Right forelimb (tissue), 1 donor: ENCODE measurements at places on chromosomes 16 and 17.

DNA sequence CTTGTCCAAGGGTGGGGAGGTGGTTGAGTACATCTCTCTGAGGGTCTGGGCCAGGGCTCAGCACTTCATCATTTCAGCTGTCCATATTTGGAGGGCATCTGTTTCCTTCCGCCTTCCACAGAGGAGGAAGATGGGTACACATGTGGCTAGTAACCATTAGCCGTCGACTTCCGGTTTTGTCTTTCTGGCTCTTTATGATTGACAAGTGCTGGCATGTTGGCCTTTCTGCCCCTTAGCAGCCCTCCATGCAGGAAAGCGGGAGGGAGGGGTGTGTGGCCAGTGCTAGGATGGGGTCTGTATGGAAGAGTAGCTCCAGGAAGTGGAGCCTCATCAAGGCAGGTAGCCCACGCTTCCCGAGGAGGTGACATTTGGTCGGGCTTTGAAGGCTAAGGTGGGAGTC, 69.6 kb downstream of the RAI1 start:
- DNase-seq, result no peak

DNA sequence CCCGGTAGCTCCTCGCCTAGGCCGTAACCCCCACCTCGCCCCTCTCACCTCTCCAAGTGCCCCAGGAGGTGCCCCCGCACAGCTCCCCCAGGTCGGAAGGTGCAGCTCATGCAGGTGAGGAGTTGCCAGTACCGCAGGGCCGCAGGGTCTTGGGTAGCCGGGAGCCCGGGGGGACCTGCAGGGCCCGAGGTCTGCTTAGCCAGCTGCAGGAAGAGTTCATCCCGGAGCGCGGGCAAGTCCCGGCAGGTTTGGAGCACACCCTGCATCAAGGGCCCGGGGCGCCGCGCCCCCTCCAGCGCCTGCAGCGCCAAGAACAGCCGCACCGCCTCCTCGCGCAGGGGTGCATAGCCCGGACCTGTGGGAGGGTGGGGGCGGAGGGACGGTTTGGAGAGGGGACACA, 4.8 kb downstream of the PLEKHH3 start:
- DNase-seq, result no peak

GRCh38 chr16:17069681-17070080, 401.1 kb downstream of the XYLT1 start:
- no peak for DNase-seq

GRCh38 chr16:29951625-29952365, 10.1 kb upstream of the TMEM219 start:
- DNase-seq, result no peak

GRCh38 chr17:45347444-45347843, 30.6 kb upstream of the MAP3K14 start:
- DNase-seq, result no peak

GRCh38 chr17:17811381-17812210, 25.2 kb downstream of the SREBF1 start:
- DNase-seq, result peak; percentile 86

GRCh38 chr17:73121506-73121905, 29.0 kb upstream of the SLC39A11 start:
- DNase-seq, result no peak

- DNase-seq, result no peak
These were observed 56.9 kb downstream of the MARCHF10 start for GRCh38 chr17:62751060-62751691.

- no peak for DNase-seq
These were observed 13.5 kb upstream of the CBX8 start for GRCh38 chr17:79810130-79811010.

DNA sequence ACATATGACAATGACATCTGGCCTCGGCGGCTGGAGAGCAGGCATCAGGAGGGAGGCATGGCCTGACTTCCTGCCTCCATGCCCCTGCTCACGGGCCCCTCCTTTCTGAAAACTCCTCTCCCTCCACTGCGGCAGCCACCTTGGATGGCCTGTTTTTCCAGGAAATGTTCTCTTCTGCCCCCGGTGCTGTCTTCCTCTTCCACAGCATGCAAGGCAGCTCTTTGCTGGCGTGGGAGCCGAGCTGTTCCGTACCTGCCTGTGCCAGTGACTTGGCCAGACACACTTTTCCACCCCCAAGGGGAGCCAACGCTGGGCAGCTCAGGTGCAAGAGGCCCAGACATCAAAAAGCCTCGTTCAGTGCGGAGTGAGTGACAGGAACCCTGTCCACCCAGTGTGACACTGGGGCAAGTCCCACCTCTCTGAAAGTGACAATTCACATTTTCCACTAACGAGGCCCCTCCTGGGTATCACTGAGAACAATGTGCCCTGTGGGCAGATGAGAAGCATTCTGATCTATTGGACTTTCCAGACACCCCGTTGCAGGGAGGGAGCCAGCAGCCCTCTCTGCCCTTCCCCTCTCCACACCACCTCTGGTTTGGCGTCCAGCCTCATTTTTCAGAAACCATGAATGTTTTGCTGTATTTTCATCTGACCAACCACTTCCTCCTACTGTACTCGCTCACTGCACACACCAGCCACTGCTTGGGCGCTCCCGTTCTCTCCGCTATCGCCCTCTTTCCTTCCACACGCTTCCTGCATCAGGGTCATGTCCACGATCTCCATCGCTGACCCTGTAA, 31.2 kb downstream of the NSMCE1 start:
- no peak for DNase-seq

DNA sequence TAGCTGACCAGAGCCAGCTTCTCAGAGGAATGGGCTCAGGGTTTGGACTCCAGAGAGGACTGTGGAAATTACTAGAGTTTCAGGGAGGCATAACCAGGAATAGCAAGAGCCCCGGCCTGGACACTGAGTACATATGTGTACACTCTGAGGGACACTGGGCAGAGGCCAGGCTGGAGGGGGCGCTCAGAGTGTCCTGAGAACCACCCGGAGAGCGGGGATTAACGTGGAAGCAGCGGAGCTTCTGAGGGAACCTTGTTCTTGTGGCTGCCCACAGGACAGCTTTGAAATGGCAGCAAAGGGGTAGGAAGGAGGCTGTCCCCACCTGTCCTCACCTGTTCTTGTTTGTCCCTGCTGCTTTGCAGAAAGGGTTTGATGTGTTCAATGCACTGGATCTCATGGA, 27.8 kb downstream of the PLCD3 start:
- no peak for DNase-seq

- DNase-seq, result no peak
These were observed 39.2 kb upstream of the IRX3 start for GRCh38 chr16:54325616-54326265.

GRCh38 chr17:48442819-48443218, 12.8 kb upstream of the SKAP1 start:
- no peak for DNase-seq

DNA sequence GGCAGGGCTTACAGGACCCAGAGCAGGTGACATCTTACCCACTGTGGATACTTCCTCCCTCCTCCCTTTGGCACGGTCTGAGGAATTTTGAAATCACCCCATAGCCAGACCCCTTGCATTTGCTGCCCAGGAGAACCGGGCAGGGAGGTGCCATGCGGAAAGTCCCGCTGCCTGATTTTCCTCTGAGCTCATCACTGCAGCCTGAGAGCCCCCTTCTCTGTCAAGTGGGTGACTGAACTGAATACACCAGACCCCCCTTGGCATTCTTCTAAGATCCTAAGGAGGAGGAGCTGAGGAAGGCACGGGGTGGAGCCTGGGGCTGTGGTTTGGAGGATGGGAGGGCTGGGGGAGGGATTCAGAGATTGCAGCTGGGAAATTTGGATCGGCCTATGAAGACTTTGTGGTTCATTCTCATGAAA, 173.4 kb downstream of the RAB11FIP4 start:
- DNase-seq, result no peak

- DNase-seq, result no peak
These were observed 45.6 kb upstream of the ENPP7 start for GRCh38 chr17:79685121-79685520.
